ENCODE measurements at places on chromosomes 16 and 17.

DNA sequence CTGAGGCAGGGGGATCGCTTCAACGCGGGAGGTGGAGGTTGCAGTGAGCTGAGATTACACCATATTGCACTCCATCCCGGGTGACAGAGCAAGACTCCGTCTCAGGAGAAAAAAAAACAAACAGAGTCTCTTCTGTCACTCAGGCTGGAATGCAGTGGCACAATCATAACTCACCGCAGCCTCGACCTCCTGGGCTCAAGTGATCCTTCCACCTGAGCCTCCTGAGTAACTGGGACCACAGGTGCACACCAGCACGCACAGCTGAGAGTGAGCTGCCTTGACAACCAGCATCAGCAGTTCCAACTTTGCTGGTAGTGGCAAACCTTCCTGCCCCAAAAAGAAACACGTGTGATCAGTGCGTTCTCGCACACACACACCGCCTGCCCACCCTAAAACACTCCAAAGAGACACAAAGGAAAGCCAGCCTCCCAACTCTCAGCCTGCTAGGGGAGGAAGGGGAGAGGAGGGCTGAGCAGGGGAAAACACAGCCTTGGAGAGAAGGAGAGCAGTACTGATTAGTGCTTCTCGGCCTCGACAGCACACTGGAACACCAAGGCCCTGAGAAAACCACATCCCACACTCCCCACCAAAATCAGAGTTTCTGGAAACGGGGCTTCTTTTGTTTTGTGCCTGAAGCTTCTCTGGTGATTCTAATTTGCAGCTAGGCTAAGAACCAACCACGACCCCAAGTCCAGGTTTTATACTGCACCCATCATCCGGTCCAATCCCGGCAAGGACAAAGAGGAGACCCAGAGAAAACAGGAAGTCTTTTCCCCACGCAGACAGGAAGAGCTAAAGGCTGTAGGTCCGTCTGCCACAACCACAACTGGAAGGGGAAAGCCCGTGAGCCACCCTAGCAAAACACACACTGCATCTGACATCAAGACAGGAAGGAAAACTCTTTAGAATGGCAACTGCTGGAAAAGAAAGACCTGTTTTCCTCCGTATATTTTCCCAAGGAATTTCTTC is 28.8 kb downstream of the ZCCHC14 start:
- DNase-seq = no peak

DNA sequence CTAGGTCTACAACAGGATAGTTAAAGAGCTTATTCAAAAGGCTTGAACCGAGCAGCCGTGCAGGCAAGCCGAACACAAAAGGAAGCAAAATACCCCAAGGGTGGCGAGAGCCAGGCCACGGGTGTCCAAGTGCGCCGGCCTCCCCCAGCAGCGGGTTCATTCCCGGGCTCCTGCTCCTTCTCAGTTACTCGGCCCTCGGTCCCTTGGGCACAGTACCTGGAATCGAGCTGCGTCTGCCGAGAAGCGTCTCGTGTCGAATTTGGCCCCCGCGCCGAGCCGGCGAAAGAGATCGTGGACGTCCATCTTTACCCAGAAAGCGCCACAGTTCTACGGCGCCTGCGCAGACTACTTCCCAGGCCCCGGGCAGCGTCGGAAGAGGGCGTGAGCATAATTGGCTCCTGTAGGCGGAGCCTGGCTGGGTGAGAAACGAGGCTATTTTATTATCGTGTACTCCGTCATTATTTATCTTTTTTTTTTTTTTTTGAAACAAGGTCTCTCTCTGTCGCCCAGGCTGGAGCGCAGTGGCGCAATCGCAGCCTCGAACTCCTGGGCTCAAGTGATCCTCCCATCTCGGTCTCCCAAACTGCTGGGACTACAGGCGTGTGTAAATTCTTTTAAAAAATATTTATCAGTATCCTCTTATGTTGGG is at the start of gene DDX52:
DDX52 (minus strand) TSS at position 329 of the 649 bp plus-strand sequence; CDS start at position 303, 26 bp downstream.
- peak; percentile 91 for DNase-seq

- no peak for DNase-seq
These were observed 152.1 kb downstream of the PHKB start for GRCh38 chr16:47613251-47613650.

DNA sequence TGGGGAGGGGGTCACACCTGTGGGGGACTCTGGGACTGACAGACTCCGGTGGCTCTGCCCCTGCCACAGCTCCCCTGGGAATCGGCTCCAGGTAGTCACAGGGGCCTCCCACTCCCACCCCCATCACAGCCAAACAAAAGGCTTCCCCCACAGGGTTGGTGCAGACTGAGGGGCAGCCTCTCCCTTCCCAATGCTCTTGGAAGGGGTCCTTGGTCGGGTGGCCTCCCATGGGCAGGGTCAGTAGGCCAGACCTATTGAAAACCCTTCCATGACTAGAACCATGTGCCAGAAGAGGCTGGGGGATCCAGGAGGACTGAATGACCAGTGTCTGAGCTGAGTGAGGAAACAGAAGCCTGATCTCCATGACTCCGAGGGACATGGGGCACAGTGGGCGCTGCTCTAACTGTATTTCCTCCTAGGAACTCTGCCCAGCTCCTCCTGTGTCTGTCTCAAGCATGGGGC is 28.6 kb downstream of the TK2 start:
- DNase-seq = no peak

GRCh38 chr17:64005734-64006167 is 7.6 kb downstream of the PRR29 start:
- DNase-seq = no peak

- DNase-seq = no peak
These were observed 39.0 kb upstream of the CDH1 start for GRCh38 chr16:68698091-68698490.

DNA sequence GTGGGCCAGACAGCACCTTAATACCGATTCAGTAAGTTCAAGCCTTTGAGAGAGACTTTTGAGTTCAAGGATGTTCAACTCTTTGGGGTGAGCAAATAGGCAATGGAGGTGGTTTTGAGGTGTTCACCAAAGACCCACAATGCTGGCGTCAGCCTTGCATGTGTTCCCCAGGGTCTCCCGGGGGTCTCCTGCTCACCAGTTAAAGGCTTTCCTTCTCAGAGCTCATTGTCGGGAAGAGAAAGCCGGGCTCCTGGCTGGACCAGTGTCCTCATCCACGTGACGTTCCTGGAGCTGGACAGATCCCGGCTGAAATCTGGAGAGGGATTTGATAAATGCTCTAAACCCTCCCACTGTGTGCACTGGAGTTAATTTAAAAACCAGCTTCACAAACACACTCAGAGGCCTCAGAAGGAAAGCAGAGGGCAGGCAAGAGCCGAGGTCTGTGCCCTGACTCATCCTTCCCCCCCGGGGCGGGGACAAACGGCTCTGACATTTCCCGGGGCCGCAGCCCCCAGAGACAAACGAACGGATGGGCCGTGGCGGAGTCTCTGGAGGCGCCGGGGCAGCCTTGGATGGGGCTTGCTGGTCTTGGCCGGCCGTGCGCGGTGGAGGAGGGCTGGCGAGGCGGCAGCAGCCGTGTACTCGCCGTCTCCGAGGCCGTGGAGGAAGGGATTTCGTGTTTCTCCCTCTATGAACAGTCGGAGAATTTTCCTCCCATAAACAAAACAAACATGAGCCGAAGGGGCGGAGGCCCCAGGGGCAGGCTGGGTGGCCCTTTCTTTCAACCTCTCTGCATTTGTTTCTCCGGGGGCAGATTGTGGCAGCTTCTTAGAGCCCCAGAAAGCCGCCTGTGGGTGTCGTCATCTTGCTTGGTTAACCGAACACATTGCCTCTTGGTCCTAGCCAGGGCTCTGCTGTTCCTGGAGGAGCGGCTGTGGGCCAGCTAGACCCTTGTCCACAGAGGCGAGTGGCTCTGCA is 94.2 kb downstream of the NTN1 start:
- DNase-seq = peak; percentile 65

DNA sequence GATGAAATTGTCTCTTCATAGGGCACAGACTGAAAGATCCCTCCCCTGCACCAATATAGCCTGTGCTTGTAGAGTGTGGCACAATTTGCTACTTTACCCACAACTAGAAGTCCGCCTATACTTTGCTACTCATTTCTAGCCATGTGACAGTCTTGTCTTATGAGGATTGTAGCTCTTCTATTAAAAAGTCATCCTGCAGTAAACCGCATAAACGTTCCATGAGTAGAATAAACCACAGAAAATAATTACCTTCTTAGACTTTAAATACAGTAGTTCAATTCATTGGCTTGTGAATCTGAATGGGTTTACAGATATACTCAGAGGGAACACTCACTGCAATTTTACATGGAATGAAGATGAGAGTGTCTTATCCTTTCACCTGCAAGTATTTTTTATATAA is 4.4 kb downstream of the KRT27 start:
- no peak for DNase-seq

DNA sequence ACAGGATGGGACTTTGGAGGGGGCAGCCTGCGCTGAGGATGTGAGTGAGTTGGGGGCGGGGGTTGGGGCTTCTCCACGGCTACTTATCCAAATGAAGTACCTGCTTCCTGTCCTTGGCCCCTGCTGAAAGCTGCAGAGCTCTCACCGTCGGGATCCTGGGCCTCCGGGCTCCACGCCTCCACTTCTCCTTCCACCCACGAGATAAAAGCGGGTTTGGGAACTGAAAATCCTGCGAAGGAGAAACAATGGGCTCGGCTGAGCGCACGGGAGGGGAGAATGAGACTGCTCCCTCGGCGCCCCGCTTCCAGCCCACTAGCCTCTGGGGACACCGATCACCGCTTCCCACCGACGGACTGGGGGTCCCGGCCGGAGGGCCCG is 486 bp downstream of the ZNF785 start:
- no peak for DNase-seq

DNA sequence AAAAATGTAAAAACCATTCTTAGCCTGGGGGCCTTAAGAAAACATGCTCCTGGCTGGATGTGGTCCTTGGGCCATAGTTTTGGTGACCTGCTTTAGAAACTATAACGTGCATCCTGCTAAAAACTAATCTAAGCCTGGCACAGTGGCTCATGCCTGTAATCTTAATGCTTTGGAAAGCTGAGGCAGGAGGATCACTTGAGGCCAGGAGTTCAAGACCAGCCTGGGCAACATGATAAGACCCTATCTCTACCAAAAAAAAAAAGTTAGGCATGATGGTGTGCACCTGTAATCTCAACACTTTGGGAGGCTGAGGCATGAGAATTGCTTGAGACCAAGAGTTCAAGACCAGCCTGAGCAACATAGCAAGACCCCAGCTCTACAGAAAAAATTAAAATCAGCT is 183.8 kb upstream of the CHMP6 start:
- DNase-seq = no peak
